ENCODE measurements at places on chromosomes 11 and 22.

DNA sequence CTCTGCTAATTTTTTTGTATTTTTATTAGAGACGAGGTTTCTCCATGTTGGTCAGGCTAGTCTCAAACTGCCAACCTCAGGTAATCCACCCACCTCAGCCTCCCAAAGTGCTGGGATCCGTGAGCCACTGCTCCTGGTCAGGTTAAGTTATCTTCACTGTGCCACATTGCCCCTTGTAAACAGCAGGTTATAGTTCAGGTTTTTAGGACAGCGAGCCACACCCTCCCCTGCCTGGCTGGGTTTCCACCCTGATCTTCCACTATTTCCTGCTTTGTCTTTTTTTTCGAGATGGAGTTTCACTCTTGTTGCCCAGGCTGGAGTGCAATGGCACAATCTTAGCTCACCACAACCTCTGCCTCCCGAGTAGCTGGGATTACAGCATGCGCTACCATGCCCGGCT lies 16.1 kb downstream of the ACO2 start:
- no peak for DNase-seq

GRCh38 chr11:61846362-61847020 lies 18.4 kb downstream of the FADS2 start:
- no peak for DNase-seq

DNA sequence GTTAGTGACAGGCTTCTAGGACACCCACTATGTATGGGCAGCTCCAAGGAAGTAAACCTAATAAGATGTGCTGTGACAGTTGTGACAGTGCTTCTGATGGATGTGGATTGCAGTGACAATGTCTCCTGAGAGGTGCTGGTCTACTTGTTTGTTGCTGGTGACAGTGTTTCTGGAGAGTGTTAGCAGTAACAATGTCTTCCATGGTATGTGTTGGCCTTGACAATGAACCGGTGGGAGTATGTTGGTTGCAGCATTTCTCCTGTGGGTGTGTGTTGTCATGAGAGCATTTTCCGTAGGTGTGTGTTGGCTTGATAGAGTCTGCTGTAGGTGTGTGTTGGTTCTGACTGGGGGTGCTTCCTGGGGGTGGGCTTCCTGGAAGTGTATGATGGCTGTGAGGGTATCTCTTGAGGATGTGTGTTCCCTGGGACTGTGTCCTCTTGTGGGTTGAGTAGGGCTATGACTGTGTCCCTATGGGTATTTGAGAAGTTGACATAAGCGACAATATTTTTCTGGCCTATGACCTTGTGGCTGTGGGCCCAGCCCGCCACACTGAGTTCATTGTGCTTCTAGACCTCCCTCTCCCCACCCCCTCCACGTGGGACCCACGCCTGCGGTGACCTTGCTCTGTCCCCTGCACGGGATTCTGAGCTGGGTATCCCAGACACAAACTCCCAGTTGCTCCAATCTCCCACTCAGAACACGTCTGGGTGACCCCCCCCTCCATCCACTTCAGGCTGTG lies 1.2 kb downstream of the DCHS1 start:
- DNase-seq = no peak

DNA sequence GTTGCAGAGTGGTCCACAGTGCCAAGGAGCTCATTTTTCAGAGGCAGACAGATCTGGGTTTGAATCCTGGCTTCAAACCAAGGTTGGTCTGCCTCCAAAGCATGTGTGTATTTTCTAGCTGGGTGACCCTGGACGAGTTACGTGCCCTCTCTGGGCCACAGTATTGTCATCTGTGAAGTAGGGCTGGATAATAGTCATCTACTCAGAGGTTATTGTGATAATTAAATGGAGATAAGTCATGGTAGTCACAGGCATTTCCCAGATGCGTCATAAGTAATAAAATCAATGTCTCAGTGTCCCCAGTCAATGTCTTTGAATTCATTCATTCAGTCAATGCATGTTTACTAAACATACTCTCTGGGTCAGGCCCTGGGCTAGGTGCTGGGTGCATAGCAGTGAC lies 8.6 kb downstream of the OMP start:
- DNase-seq = no peak

DNA sequence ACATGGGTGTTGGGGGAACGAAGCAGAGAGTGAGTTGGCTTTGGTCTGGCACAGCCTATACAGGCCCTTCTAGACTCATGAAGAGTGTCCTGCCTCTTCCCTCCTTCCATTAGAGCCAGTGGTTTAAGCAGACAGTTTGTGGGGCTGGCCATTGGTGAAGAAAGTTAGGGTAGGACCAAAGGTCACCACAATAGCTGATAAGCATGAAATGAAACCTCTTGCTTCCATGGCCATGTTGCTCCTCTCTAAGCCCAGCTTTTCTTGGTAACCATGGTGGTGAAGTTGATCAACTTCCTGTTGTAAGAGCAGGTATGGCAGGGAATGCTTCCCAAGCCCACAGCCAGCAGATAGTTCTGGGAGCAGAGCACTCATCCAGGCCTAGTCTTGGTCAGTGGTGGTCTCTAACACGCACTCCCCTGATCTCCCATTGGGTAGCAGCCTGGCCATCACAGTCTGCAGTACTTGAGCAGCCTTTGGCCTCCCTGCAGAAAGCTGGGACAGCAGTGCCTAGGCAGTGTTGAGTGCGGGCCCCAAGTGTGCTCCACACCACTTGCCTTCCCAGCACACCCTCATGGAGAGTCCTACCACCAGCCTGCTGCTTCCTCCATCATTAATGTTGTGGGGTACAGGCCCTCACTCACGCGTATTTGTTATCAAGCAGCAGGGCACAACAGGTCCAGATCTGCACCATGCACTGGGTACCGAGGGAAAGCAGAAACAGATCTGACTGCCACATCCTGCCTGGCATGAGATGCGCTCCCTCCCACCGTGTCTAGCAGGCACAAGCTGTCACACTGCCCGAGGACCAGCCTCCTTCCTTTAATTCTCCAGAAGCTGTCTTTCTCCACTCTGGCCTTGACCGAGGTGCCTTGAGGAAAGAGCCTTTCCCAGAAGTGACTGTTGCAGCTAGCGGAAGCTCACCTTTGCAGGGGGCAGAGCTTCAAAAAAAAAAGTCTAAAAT lies 65.8 kb upstream of the SUSD2 start:
- no peak for DNase-seq

DNA sequence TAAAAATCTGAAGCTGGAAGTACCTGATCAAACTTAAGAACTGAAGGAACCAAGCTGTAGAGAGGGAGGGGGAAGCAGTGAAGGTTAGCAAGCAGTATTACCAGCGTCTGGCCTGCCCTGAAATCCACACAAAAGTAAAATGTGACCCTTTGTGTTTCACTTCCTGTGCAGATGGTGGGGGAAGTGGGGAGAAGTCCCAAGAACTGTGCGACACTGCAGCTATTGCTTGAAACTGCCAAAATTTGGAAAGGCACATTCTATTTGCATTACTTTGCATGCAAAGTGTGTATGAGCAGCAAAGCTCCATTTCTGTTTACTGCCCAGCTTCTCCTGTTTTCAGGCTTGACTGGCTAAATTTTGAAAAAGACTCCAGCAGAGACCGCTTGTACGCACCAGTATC lies 72.1 kb upstream of the BMAL1 start:
- no peak for DNase-seq

GRCh38 chr11:132804258-132804657 lies 728.0 kb downstream of the OPCML start:
- no peak for DNase-seq

DNA sequence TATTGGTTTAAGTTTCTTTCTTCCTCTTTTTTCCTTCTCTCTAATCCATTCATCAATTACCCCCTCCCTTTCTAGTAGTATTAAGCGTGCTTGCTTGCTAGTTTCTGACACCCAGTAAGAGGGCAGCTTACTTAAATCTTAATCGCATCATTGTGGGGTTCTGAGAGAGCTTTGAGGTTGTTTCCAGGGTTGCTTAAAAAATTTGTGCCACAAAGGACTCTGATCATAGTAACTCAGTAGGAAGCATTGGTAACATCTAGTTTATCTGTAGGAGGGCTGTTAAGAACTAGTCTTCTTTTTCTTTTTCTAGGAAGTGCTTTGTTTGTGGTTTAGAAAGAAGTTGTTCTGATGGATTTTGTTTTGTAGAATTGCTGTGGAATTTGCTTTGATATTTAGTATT lies 45.3 kb downstream of the TMEM135 start:
- no peak for DNase-seq

- DNase-seq = no peak
Measured at GRCh38 chr11:116202922-116203321, 569.9 kb downstream of the BUD13 start.

DNA sequence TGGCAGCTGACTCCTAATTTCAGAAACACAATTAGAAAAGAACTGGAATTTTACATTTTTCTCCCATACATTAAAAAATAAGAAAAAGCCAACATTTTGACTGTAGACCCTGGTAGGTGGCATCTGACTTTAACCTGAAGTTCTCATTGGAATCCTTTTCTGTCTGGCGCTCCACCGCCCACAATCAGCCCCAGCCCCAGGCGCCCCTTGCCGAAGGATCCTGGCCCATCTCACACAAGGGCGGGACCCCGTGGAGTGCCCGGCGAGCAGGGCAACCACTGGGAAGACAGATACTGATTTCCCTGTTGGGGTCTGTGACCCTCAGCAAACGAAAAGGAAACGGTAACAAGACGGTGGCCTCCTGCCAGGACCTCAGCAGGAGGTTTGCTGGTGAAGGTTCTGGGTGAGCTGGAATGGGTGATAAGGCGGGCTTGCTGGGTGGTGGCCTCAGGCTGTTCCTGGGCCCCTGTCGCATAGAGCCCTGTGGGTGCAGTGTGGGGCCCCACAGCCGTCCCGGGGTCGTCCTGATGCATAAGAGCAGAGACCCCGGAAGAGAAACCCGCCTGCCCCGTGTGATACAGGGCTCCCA lies 15.7 kb downstream of the TSPO start:
- no peak for DNase-seq

GRCh38 chr11:83827520-83827919 lies 541.4 kb upstream of the CCDC90B start:
- no peak for DNase-seq

DNA sequence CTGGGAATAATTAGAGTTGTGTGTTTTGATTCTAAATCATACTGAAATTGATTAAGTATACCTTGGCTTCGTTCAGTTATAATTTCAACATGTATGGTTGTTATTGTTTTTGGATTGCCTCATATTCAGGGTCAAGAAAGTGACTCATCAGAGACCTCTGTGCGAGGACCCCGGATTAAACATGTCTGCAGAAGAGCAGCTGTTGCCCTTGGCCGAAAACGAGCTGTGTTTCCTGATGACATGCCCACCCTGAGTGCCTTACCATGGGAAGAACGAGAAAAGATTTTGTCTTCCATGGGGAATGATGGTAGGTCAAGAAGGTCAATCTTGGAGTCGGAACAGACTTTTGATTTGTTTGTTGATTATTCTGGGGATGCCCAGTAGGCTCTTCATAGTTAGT lies 40.4 kb downstream of the KMT2A start:
- DNase-seq = no peak

DNA sequence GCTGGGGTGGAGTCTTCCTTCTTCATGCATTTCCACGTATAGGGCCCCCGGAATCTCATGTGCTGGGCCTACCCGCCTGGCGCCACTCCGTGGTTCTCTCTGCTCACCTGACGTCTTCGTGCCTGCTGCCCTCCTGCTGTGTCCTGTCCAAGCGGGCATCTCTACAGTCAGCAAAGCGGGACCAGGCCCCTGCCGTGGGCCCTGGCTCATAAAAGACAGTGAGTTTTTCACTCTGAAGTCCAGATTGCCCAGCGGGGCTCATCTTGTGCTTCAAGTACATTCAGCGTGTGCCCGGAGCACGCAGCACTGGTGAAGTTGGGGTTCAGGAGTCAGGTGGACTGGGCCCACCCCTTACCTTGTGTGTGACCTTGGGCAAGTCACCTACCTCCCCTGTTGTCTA lies 17.4 kb downstream of the C11orf24 start:
- DNase-seq = no peak

GRCh38 chr22:46734830-46735453 lies 3.1 kb downstream of the CERK start:
- DNase-seq = peak; percentile 36

- DNase-seq = no peak
Measured at GRCh38 chr11:119421941-119422808, 797 bp downstream of the THY1 start.

- peak; percentile 71 for DNase-seq
Measured at GRCh38 chr11:11291041-11292015, 61.7 kb downstream of the CSNK2A3 start.

DNA sequence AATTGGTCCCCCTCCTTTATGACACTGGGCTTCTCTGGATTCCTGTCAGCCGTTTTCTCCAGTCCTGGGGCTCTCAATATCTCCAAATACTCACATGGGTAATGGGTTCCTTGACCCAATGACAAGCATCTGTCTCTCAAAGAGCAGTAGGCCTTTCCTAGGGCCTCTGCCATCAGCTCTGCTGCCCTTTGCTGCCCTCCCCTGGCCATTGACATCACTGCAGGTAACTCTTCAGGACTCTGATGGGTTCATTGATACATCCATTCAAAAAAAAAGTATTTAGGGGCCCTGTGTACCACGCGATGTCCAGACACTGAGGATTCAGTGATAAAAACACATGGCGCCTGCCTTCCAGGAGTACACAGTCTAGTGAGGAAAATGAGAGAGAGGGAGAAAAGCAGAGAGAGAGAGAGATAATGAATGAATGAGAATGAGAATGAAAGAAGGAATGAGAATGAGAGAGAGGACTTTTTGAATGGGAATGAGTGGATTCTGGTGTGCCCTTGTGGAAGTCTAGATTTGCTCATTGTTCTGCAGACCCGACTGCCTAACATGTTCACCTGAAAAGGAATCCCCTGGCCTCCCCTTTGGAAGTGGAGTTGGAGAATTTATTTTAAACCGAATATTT lies 42.6 kb upstream of the OLFML1 start:
- no peak for DNase-seq

DNA sequence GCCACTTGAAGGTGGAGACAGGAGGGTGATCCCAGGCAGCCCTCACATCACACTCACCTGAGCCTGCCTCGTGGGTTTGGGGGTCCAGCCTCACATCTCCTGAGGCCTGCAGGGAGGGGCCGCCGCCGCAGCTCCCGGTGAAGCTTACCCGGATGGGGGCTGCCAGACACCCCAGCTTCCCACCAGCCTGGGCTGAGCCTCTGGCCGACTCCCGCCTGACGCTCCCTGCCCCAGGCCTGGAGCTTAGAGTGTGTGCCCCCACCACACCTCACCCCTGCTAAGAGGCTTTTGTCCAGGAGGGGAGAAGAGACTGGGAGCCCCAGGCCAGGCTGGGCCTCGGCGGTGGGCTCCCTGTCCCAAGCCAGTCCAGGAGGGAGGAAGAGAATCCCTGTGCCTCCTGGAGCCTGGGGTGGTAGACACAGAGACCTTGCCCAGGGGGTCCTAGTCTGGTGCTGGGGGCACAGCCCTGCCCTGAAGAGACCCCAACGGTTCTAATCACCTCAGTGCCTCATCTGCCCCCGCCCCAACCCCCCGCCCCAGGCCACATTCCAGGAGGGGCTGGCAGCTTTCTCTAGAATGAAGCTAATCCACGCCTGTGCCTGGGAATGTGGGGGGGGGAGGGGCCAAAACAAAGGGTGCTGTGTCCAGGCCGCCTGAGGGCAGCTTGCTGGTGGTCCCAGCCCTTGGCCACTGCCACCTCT lies at the start of gene SLC16A8:
SLC16A8 (minus strand) TSS at position 254 of the 701 bp plus-strand sequence. CDS start 1,311 bp downstream, outside the sequence.
- no peak for DNase-seq
